Stimulated activated CD4-positive, alpha-beta T cell treated with anti-CD3 and anti-CD28 coated beads, Interleukin-12 subunit alpha, Interleukin-12 subunit beta, amount 100 ng/mL, for 4 hours (primary cell): ENCODE measurements at places on chromosomes 13 and 19.

GRCh38 chr13:110125157-110125556 is 181.8 kb downstream of the COL4A1 start:
- DNase-seq: no peak

DNA sequence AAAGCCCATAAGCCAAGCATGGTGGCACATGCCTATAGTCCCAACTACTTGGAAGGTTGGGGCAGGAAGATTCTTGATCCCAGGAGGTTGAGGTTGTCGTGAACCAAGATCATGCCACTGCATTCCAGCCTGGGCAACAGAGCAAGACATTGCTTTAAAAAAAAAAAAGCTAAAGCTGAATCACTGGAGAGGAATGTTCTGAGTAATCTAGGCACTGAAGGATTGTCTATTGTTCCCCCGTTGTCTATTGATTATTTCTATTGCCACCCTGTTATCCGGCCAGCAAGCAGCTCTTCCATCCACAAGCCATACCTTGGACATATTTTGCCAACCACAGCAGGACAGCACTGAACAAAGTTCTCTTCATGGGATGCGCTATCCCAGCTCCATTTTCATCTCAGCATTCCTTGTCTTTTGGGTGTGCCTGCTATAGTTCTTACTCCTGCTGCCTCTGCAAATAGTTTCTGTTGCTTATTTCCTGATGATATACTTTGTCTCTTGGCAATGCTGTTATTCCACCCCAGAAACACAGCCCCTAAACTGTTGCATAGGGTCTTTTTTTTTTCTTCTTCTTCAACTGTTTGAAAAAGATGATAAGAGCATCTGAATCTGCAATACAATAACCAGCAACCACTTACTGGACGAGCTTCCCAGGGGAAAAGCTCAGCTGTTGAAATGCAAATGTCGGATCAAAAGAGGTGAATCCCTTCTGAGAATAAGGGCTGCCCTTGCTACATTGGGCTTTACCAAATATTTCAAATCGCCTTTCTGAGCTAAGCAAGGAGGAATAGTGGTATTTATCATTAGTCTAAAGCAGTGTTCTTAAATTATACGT is 22.2 kb upstream of the SIAH3 start:
- DNase-seq: no peak

- no peak for DNase-seq
These were observed 52.0 kb downstream of the RAB20 start for GRCh38 chr13:110509478-110509926.

GRCh38 chr19:58559275-58560006 is 1.0 kb upstream of the UBE2M start:
- peak; percentile 66 for DNase-seq

DNA sequence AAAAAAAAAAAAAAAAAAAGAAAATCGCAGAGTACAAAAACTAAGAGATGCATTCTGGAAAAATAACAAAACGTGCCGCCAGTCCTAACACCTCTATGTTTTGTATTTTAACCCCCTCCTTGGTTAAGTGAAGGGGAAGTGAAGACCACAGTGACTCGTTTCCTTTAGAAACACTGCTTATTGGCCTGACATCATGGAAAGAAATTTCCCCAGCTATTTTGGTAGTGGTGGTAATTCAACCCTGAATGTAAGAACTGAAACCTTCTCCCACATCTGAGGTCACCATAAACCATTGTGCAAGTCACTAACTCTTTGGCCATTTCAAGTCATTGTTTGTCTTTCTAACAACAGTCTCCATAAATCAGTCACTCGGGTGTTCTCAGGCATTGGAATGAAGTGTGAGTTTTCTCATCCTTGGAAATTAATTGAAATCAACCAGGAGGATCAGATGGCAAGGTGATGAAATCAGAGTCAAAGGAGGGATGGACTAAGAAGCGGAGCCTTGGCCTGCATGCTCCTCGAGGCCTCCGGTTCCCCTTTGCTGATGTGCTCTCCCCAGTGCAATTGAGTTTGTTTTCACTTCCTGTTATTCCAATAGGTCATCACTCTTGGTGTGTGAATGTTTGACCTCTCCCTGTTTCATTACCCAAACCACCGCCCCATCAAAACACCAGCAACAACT is 443.9 kb downstream of the FGF9 start:
- DNase-seq: no peak

GRCh38 chr13:44622708-44623107 is 46.6 kb upstream of the TSC22D1 start:
- no peak for DNase-seq

- no peak for DNase-seq
These were observed 199.3 kb downstream of the KCNRG start for GRCh38 chr13:50214514-50214913.

- no peak for DNase-seq
These were observed 8.9 kb upstream of the FARP1 start for GRCh38 chr13:98133946-98134345.

DNA sequence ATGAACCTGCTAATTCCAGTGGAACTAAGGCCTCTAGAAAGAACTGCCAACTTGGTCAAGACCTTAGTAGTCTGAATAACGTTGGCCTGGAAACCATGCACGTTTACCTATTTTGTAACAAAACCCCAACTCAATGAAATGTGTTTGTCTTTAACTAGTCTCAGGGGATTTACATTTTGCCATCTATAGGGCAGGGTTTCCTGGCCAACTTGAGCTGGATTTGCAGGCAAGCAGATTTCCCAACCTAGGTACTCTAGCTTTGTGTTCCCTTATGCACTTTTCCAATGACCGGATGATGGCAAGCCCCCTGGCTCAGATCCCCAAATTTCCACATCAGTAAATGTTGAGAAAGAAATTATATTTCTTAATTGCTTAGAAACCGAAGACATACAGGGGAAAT is 114.5 kb downstream of the IRS2 start:
- no peak for DNase-seq

DNA sequence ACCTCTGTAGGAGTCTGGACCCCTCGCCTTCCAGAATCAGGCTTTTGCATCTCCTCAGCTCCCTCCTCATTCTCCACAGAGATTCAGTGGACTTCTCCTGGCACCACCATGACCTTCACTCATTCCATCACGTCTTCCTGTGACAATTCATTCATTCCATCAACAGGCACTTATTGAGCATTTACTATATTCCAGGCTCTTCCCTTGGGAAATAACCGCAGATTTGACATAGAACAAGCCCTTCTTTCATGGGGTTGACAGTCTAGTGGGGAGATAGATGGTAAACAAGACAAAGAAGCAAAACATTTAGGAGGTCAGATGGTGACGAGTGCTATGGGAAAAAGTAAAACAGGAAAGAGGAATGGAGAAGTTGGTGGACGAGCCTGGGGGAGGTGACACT is 2.6 kb upstream of the SULT2B1 start:
- no peak for DNase-seq

GRCh38 chr13:76668141-76668540 is 218.1 kb downstream of the KCTD12 start:
- no peak for DNase-seq

DNA sequence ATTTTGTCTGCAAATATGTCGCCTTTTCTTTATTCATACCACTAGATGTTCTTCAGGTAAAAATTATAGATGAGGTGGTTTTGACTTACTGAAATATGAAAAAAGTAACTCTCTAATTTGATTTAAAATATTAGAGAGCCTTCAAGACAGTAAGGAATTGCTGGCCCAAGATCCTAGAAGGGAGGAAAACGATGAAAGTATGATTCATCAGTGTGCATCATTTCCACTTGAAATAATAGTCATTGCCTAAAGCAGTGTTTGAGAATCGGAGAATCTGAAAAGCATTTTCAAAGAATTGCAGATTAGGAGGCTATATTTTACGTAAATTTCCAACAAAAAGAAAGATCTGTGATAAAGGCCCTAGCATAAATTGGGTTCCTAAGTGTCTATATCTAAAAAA is 1707.9 kb upstream of the PRR20A start:
- no peak for DNase-seq

DNA sequence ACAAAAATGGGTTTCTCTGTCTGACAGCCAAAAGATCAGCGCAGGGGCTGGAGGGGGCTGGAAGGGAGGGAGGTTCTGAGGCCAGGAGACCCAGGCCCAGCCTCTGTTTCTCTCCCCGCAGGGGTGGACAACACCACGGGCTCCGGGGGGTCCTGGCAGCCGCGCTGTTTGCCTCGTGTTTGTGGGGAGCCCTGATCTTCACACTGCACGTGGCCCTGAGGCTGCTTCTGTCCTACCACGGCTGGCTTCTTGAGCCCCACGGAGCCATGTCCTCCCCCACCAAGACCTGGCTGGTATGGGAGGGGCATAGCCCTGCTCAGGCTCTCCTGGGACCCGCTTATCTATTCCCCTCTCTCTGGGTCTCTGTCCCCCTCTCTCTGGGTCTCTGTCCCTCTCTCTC is 9.6 kb downstream of the CPT1C start:
- no peak for DNase-seq

DNA sequence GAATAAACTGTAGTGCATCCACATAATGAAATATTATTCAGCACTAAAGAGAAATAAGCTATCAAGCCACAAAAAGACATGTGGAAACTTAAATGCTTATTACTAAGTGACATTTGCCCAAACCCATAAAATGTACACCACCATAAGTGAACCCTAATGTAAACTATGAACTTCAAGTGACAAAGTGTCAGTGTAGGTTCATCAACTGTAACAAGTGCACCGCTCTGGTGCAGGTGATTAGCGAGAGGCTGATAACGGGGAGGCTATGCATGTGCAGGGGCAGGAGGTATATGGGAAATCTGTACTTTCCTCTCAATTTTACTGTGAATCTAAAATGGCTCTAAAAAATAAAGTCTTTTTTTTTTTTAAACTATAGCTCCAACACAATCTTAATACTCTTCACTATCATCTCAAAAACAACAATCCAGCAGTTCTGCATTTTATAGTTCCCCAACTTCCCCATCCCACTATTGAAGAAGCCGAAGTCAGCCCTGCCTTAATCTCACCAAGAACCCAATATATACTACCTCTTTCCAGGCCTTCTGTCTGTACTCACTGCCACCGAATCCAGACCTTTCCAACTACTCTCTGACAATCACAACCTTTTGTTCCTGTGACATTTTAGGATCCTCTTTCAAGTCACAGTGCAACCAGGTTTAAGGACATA is 22.6 kb downstream of the ELF1 start:
- DNase-seq: no peak

DNA sequence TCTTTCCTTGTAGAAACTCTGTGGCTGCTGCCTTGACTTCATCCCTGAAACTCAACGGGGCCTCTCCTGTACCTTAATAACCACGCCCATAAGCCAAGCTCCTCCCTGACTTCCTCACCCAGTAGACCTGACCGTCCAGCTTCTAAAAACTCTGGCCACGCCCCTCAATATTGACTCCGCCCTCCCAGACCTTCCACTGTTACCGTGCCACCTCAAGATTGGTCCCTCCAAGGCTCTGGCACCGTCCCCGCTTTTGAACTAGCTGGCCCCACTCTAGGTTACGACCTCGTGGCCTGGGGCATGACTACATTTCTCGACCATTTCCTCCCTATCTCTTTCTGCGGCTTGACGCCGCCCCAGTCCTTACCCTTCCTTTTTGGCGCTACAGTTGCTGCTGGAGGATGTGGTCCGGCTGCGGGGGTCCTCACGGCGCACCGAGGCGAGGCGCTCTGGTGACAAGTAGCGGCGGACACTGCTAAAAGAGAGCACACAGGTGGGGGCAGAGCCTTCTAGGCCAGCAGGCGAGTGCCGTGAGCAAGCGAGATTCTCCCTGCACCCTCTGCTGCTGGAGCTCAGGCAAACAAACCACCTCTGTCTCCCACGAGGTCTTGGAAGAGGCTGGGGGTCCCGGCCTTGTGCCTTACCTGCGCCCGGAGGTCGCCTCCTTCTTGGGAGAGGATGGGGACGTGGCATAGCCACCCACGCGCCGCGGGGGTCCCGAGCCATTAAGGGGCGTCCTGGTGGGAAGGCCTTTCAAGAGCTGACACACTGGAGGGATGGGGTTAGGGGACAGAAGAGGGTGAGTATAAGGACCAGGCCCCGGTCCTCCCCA is 2.3 kb upstream of the EML2 start:
- peak; percentile 77 for DNase-seq

- no peak for DNase-seq
These were observed 560.4 kb downstream of the GPC6 start for GRCh38 chr13:93786846-93787489.
